ENCODE measurements at places on chromosomes 12 and 14. TPM values are rescaled to one million over a fixed set of nuclear protein-coding genes. Genes with fewer than 3 reads are reported as not detected.

MAP1LC3B2 gene
- 1.5 TPM for total RNA-seq

TSPAN11 gene
- 3.9 TPM for total RNA-seq

DNA sequence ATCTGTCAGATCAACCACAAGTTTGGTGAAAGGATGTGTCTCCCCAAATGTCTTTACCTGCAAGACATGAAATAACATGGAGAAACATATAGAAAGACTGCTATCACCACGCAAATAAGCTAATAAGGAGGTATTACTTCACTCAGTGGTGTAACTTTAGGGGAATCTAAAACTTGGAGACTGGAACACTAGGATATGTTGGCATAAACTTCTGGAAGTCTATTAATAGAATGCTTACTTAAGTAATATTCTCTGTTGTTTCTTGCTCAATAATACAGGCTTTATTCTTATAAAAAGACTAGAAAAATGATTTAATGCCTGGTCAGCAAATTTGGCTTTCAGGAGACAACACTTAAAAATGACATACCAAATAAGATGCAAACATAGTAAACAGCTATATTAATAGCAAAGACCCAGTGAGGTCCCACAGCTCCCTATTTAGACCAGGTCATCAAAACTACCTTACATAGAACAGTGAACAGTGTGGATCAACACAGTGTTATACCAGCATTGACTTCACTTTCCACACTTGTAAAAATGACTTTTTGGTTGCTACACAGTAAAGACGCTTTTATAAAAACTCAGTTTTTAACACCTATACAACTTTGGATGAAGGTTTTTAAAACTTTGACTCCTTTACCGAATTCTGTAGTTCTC lies 18.9 kb upstream of the HAL start:
- peaks cover 38% of the 10 kb centered on the region for H3K36me3 ChIP-seq
- H3K4me1 ChIP-seq: no peaks in the 10 kb centered on the region
- H3K4me3 ChIP-seq: no peak overlapping the region
- H3K27me3 ChIP-seq: no peaks in the 10 kb centered on the region
- DNase-seq: no peak

- H3K4me3 ChIP-seq: no peak overlapping the region
- DNase-seq: no peak
- H3K27me3 ChIP-seq: no peaks in the 10 kb centered on the region
Observed at GRCh38 chr12:114762490-114763110, 78.6 kb upstream of the TBX3 start.

DNA sequence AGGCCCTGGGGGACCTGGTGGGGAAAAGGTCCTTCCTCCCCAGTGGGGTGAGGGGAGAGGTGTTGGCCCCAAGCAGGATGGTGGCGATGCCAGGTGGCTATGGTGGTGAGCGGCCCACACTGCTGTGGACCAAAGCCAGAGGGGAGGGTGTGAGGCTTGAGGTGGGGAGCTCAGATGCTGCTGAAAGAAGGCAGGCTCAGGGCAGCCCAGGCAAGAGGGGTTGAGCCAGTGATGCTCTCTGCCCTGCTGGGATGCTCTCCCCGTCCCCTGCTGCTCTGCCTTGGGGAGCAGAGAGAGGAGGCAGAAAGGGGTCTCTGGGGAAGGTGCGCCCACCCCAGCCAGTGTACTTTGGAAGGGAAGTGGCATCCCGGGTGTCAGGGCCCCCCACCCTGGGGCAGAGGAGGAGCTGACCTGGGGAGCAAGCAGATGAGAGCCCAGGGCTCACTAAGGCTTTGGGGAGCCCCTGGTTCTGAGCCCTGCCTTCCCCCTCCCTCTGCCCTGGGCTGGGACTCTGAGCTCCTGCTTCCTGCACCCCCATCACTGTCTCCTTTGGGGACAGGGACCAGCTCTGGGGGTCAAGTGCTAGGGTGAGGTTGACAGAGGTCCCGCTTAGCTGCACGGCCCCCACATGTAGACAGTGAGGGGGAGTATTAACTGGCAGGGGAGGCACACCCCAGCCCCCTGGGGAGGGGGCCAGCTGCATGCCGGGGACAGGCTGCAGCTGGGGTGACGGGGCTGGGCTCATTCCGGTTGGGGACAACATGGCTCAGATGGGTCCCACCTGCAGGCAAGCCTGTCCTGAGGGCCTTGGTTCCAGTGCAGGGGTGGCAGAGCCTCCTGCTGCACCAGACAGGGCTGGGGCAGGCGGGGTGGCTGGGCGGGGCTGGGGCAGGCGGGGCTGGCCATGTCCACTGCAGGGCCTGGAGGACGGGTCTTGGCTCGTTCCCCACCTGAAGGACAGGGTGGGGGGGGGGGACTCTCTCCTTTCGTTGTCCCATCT lies 124.4 kb downstream of the KIF26A start:
- no peak overlapping the region for H3K4me3 ChIP-seq
- no peak for DNase-seq
- H3K27ac ChIP-seq: no peak overlapping the region
- no peaks in the 10 kb centered on the region for H3K36me3 ChIP-seq

DNA sequence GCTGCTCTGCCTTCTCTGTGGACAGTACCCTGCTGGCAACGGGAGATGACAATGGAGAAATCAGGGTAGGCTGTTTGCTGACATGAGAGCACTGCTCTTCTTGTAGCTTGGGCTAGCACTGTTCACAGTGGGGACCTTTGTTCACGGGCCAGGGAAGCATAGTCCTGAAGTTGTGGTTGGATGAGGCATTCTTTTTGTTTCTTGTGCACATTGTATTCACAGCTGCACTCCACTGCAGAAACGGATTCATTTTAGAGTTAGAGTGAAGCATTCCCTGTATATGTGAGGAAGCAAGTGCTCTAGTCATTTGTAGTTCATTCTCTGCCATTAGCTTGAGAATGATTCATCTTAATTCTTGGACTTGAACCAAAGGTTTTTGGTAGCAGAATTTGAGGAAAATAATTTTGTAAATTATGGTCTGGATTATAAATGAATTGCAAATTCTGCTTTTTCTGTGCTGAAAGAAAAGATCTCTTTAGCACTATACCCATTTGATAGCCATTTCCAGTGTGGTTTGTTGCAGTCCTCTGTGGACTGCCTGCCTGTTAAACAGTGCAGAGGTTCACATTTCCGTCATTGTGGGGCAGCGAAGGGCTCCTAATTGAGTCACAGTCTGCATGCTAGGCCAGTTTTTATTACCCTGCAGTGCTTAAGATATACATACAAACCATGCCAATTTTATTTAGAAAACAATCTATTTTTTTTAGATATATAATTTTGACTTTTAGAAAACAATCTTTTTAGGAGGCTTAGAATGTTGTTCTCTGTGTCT lies 80.6 kb downstream of the APAF1 start:
- DNase-seq: no peak
- no peak overlapping the region for H3K4me3 ChIP-seq
- no peak overlapping the region for H3K27ac ChIP-seq
